ENCODE measurements at places on chromosomes 2 and 18. TPM values are rescaled to one million over a fixed set of nuclear protein-coding genes. Genes with fewer than 3 reads are reported as not detected.

DNA sequence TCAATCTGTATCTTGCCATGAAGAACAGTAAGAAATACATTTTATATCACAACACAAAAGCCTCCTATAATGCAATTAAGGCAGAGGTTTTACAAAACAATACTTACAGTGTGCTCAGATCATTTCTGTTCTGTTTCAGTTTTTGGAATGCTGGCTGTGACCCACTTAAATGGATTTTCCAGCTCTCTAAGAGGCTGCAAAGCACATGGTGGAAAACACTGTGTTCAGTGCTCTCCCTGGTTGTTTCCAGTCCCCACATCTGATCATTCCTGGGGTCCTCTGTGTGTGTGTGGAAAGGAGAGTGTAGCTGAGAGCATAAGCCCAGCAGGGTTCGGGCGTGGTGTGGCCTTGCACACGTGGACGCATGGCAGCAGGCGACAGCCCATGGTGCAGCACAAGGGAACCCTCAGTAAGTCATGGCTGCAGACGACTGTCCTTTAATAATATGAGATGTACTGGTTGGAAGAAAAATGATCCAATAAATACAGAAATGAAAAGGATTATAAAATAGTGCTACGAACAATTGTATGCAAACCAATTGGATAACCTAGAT is 95.6 kb downstream of the FAM210A start:
- no peak overlapping the region for H3K27ac ChIP-seq
- no peaks in the 10 kb centered on the region for H3K36me3 ChIP-seq
- H3K4me1 ChIP-seq, result no peaks in the 10 kb centered on the region
- H3K4me3 ChIP-seq, result no peak overlapping the region
- H3K27me3 ChIP-seq, result no peaks in the 10 kb centered on the region

- no peak overlapping the region for H3K4me3 ChIP-seq
- no peak overlapping the region for H3K27ac ChIP-seq
- H3K4me1 ChIP-seq, result no peaks in the 10 kb centered on the region
- H3K27me3 ChIP-seq, result no peaks in the 10 kb centered on the region
- no peaks in the 10 kb centered on the region for H3K36me3 ChIP-seq
Observed at GRCh38 chr2:102122115-102122514, 20.4 kb upstream of the IL1R1 start.

- no peak overlapping the region for H3K4me3 ChIP-seq
- no peaks in the 10 kb centered on the region for H3K36me3 ChIP-seq
- H3K27ac ChIP-seq, result no peak overlapping the region
- H3K4me1 ChIP-seq, result no peaks in the 10 kb centered on the region
Observed at GRCh38 chr2:170733798-170734600, 18.9 kb downstream of the SP5 start.

Gene TUBA3D
- total RNA-seq, result not detected

DNA sequence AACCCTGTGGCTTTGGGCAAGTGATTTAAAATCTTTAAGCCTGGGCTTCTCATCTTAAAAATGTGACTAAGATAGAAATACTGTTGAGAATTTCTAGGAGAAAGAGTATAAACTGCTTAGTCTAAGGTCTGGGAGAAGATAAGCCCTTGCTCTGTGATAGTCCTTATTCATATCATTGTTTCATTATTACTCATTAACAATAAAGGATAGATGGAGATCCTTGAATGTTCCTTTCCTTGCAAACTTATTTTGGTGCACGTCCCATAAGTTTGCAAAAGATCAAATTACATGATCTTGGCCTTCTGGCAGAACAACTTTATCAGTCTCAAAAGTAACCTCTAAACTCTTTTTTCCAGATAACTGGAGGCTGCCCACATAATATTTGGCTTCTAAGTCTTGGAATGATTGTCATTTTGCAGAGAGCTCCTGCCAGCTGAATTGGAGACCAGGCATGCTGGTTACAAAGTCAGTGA is 138.3 kb downstream of the FAM124B start:
- H3K36me3 ChIP-seq, result no peaks in the 10 kb centered on the region
- H3K27me3 ChIP-seq, result no peaks in the 10 kb centered on the region
- no peak overlapping the region for H3K4me3 ChIP-seq
- no peak overlapping the region for H3K27ac ChIP-seq
- DNase-seq, result no peak

- no peak overlapping the region for H3K27ac ChIP-seq
- no peaks in the 10 kb centered on the region for H3K4me1 ChIP-seq
- H3K27me3 ChIP-seq, result no peaks in the 10 kb centered on the region
- no peaks in the 10 kb centered on the region for H3K36me3 ChIP-seq
- DNase-seq, result no peak
Observed at GRCh38 chr2:100246163-100247145, 75.8 kb downstream of the LONRF2 start.

Gene CREG2
- not detected for total RNA-seq

DNA sequence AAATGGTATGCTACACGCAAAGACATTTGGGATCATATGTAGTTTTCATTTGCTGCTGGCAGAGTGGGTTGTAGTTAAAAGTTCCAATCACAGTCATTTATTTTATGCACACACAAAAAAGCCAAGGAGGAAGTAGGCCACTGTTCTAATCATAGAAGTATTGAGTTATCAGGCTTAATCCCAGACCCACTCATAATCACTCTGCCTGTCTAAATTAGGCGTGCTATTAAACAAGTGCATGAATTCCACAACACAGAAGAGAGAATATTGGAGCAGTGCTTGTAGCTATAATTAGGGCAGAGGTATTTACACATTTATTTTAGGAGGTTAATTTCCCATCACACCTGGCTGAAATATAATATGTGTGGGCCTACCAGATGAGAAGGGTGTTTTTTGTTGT is 65.7 kb upstream of the FIGN start:
- H3K4me1 ChIP-seq, result no peaks in the 10 kb centered on the region
- H3K27ac ChIP-seq, result no peak overlapping the region
- H3K4me3 ChIP-seq, result no peak overlapping the region
- H3K36me3 ChIP-seq, result no peaks in the 10 kb centered on the region
- no peak for DNase-seq

GRCh38 chr18:57475903-57476302 is 40.7 kb downstream of the ONECUT2 start:
- H3K4me1 ChIP-seq, result no peaks in the 10 kb centered on the region
- DNase-seq, result no peak
- H3K4me3 ChIP-seq, result no peak overlapping the region
- H3K27me3 ChIP-seq, result no peaks in the 10 kb centered on the region

DNA sequence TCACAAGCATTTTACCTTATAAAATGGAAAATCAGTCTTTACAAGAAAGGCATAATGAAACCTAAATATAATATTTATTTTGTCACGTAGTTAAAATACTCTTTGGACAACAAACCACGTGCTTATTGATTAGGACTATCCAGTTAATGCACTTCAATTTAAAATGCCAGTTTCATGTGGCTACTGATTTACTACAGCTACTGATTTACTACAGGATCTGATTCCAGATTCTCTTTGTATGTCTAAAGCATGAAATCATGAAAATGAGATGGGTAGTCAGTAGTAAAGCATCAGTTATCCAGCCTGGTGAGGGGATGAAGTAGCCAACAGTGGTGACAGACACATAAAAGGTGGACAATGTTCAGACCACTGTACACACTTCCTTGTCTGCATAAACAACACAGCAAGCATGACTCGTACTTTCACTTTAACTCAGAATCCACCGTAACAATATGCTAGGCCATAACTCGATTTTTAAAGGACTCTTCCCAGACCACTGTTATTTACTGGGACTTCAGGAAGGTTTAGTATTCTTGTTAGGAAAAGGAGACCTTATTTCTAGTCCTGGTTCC is 24.9 kb downstream of the ACAA2 start:
- H3K27me3 ChIP-seq, result no peaks in the 10 kb centered on the region
- H3K4me1 ChIP-seq, result peaks cover 54% of the 10 kb centered on the region
- DNase-seq, result no peak
- no peak overlapping the region for H3K4me3 ChIP-seq

GRCh38 chr2:64367444-64368232 is 86.3 kb upstream of the LGALSL start:
- no peaks in the 10 kb centered on the region for H3K27me3 ChIP-seq
- DNase-seq, result no peak
- H3K4me3 ChIP-seq, result no peak overlapping the region
- H3K4me1 ChIP-seq, result no peaks in the 10 kb centered on the region
- H3K36me3 ChIP-seq, result no peaks in the 10 kb centered on the region

Gene PCARE
- total RNA-seq, result not detected

DNA sequence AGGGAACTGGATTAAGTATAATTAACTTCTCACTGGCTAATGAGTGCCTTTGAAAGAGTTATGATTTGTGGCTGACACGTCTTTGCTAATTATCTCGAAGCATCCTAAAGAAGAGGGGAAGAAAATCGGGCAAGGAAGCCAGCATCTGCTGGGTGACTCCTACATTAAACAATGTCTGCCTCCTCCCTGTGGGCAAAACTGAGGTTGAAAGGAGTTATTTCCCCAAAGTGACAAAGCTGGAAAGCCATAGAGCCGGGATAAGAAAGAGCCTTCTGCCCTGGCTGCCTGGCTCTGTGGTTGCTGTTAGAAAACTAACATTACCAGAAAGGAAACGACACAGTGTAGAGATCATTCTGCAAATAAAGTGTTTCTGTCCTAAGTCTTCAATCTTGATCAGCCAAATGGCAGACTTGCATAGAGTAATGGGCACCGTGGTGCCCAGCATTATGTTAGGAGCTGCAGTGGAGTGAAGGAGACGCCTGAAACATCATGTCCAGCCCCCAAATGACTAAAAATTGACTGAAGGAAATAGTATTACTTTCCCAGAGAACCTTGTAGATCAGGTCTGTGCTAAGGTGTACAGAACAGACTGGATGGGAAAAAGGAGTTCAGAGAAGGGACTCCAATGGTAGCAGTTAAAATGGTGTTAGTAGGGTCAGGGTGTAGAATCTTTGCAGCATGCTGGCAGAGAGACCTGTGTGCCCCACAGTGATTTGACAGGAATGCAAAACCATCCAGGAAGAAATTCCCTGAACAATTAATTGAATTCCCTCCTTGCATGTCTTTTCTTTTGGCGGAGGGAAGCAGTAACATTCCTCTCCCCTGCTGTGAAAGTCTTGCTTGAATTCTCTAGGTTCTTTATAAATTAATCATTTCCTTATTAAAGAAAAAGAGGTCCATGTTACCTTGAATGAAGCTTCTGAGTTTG is 44.4 kb downstream of the ALPK2 start:
- no peaks in the 10 kb centered on the region for H3K4me1 ChIP-seq
- no peaks in the 10 kb centered on the region for H3K27me3 ChIP-seq
- no peak overlapping the region for H3K4me3 ChIP-seq
- no peak overlapping the region for H3K27ac ChIP-seq
- no peaks in the 10 kb centered on the region for H3K36me3 ChIP-seq

- no peaks in the 10 kb centered on the region for H3K27me3 ChIP-seq
- no peak overlapping the region for H3K4me3 ChIP-seq
- H3K4me1 ChIP-seq, result no peaks in the 10 kb centered on the region
- no peaks in the 10 kb centered on the region for H3K36me3 ChIP-seq
Observed at GRCh38 chr18:65091744-65092329, 659.0 kb upstream of the CDH7 start.

DNA sequence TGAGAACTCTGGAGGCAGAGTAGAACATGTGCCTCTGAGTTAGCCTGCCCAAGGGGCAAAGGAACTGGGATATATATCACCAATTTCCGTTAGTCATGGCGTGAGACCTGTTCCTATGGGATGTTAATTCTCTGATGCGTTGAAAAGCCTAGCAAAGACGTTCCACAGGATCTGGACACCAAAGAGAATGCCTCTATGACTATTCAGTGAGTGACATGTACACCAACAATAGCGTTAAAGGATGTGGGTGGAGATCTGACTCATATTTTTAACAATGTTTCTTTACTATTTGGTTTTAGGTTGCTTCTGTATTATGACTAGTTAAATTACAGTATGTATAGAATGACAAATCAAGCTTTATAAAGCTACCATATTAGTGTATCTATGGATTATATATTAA is 320.9 kb upstream of the MC4R start:
- H3K36me3 ChIP-seq, result no peaks in the 10 kb centered on the region
- no peaks in the 10 kb centered on the region for H3K4me1 ChIP-seq
- H3K27ac ChIP-seq, result no peak overlapping the region
- no peak overlapping the region for H3K4me3 ChIP-seq
- DNase-seq, result no peak
- no peaks in the 10 kb centered on the region for H3K27me3 ChIP-seq

DNA sequence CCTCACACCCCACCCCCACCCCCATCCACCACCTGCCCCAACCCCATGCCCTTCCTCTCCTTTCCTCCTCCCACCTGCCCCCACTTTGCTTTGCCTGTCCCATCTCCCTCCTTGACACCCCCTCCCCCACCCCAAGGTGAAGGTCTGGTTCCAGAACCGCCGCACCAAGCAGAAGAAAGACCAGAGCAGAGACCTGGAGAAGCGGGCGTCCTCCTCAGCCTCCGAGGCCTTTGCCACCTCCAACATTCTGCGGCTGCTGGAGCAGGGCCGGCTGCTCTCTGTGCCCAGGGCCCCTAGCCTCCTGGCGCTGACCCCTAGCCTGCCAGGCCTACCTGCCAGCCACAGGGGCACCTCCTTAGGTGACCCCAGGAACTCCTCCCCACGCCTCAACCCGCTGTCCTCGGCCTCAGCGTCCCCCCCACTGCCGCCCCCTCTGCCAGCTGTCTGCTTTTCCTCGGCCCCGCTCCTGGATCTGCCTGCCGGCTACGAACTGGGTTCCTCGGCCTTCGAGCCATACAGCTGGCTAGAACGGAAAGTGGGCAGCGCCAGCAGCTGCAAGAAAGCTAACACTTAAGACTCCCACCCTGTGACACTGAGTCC is 3.0 kb upstream of the ATP6V1B1 start:
- H3K27ac ChIP-seq, result no peak overlapping the region
- no peaks in the 10 kb centered on the region for H3K36me3 ChIP-seq
- DNase-seq, result no peak
- no peaks in the 10 kb centered on the region for H3K27me3 ChIP-seq

- H3K27ac ChIP-seq, result no peak overlapping the region
- peaks cover 60% of the 10 kb centered on the region for H3K4me1 ChIP-seq
- DNase-seq, result peak; percentile 35
- H3K27me3 ChIP-seq, result no peaks in the 10 kb centered on the region
Observed at GRCh38 chr2:12737297-12737696, 20.6 kb downstream of the TRIB2 start.

- no peaks in the 10 kb centered on the region for H3K36me3 ChIP-seq
- peaks cover 6% of the 10 kb centered on the region for H3K4me1 ChIP-seq
- no peak for DNase-seq
- H3K27ac ChIP-seq, result no peak overlapping the region
- H3K27me3 ChIP-seq, result no peaks in the 10 kb centered on the region
Observed at GRCh38 chr2:26758790-26759321, 5.2 kb upstream of the SLC35F6 start.

DNA sequence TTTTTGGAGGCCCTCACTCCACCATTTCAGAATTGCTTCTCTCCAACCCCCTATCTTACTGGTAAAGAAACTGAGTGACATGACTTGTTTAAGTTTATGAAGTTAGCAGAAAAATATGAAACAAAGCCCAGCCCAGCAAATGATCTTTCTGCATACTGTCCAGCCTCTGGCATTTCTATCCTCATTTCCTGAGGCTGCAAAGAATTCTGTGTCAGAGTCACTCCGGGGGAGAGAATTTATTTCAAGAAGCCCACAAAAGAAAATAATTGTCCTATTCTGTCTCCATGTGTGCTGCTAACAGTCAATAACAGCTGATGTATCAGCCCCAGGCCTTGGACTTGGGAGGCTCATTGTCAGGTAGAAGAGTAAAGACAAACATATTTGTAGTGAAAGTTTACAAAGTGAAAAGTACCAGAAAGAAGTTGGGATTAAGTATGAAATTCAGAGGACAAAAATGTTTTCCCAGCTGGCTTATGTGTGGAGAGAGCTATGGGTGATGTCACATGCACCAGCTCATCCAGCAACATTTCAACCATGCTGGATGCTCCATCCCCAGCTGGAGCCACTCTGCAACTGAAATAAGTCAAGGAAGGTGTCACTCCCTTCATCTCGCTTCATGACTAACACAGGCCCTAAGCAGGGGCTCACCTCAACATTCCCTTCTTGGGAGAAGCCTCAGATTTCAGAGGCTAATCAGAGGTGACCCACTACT is 42.3 kb downstream of the TRABD2A start:
- no peaks in the 10 kb centered on the region for H3K27me3 ChIP-seq
- no peak for DNase-seq
- peaks cover 22% of the 10 kb centered on the region for H3K36me3 ChIP-seq
- peak overlapping the region; percentile 61 for H3K27ac ChIP-seq

All from CD4-positive, alpha-beta memory T cell (primary cell).